Occipital lobe (tissue), 3 donors: ENCODE measurements at places on chromosomes 3 and 15. TPM values are rescaled to one million over a fixed set of nuclear protein-coding genes. Genes with fewer than 3 reads are reported as not detected.
A peak's percentile ranks its signal among the peaks of the same experiment; 100 is the strongest.

The MUSTN1 gene
- not detected for total RNA-seq

The THBS1 gene
- total RNA-seq: 171 TPM

The SMCO1 gene
- total RNA-seq: not detected

The UTS2B gene
- 1.6 TPM for total RNA-seq

DNA sequence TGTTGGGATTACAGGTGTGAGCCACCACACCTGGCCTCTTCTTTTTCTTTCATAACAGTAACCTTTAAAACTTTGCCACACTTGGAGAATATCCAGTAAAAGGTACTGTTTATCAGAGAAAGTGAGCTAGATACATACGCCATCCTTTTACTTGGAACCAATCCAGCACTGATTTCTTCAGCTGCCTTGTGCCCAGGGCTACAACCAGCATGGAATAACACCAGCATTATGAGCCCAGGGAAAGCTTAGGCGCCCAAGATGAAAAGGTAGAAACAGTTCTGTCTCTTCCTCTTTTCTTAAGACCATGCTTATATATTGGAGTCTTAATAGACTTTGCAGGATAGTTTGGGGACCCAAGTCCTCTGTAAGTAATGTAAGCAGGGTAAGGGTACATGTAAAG lies 8.4 kb downstream of the SKIC8 start:
- no peak for DNase-seq

DNA sequence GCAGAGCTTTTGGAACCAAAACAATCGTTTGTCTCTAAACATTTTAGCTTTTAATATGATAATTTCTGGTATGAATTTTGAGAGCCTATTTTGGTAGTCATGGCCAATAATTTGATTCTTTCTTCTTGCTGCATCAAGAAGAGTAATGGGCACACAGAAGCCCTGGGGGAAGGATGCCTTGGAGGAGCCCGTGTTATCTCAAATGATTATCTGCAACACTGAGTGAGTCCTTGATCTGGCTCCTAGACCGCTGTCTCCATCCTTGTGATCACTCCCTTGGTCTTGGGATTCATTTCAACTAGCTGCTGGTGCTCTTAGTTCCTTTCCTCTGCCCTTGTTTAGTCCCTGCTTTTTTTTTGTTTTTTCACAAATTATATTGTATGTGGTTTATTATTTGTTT lies 77.9 kb upstream of the CCNL1 start:
- DNase-seq: no peak

DNA sequence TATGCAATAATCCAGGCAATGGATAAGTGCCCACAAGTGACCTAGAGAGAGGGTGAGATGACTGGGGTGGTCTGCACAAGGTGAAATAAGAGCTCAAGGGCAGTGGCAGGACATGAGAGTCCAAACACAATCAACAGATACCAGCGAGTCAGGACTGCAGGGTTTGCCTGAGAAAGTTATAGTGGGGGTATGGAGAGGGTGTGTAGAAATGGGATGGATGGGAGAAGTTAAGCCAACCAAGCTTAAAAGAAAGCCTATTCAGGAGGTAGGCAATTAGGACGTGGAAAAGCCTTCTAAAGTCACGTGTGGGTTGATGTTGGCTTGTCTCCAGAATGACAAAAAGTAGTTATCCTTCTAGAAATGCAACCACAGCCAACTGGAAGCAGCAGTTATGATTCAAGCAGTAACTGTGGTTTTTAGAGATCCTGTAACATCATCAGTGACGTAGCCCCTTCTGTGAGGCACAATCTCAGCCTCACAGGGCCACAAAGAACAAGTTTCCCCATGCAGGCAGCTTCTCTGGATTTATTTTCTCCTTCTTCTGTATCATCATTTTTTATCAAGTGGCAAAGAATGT lies 56.1 kb downstream of the FAM174B start:
- DNase-seq: no peak

DNA sequence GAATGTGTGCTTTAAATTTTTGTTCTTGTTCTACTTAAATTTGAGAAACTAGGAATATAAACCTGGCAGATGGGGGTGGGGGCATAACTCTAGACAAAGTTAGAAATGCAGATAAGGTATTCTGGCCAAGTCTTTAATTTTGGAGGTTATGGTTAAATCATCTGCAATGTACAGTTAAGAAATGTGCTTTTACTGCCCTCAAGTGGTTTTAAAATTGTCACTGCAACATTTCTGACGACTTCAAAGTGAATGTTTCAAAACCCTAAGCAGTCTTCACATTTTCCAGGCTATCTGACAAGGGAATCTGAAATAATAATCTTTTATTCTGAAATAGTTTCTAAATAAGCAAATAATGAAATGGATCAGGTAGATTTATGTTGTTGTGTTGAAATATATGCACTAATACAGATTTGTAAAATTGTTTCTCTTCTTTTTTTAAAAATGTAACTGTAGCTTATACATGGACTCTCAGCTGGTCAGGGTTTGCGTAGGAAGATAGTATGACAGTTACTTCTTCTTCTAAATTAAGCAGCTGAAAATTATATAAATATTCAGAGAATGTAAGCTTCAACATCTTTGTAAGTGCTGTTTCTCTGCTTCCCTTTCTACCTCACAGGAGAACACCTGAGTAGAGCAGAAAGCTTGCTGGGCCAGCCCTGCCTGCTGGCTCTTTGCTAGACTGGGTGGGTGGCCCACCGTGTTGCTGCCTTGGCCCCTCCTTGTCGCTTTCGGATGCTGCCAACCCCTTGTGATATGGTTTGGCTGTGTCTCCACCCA lies 45.0 kb downstream of the SUCNR1 start:
- no peak for DNase-seq

GRCh38 chr15:34594361-34594760 lies 10.9 kb upstream of the GOLGA8B start:
- DNase-seq: no peak

GRCh38 chr3:40938591-40938990 lies 260.7 kb upstream of the CTNNB1 start:
- DNase-seq: no peak

DNA sequence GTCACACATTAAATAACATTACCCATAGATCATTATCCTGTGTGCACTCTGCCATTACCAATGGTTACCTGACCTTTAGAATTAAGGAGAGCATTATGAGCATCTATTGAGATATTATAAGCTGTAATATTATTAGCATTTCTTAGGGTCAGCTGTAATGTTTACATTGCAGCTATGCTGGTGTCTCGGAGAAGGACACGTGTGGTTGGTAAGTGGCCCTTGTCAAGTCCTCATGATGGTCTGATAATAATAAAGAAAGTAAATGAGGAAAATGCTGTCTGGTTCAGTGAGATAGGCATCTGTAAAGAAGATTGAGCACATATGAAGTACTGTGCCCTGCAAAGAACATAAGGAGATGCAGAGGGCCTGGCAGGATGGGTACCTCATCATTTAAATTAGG lies 71.7 kb upstream of the ARL6 start:
- no peak for DNase-seq

DNA sequence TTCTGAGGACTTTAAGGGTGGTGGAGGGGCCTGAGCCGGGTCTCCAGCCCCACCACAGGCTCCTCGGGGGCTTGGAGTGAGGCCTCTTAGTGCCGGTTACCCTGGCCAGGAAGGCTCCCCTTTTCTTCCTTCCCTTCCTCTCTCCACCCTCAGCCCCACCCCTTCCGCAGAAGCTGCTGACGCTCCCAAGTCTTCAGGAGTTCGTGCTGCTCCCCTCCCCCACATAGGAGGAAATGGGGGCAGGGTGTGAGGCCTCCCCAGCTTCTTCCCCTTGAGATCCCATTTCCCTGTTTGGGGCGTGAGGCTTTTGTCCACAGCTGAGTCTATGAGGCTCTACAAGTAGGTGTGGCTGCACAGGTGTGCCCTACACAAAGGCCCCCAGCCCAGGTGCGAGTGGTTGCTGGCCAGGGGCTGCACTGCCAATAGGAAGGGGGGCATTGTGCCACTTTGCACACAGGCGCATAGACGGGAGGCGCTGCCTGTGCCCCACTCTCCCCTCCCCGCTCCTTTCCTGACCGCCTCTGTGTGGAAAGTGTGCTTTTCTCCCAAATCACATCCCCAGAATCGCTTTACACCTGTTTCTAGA lies 915 bp upstream of the CALML4 start:
- DNase-seq: no peak

DNA sequence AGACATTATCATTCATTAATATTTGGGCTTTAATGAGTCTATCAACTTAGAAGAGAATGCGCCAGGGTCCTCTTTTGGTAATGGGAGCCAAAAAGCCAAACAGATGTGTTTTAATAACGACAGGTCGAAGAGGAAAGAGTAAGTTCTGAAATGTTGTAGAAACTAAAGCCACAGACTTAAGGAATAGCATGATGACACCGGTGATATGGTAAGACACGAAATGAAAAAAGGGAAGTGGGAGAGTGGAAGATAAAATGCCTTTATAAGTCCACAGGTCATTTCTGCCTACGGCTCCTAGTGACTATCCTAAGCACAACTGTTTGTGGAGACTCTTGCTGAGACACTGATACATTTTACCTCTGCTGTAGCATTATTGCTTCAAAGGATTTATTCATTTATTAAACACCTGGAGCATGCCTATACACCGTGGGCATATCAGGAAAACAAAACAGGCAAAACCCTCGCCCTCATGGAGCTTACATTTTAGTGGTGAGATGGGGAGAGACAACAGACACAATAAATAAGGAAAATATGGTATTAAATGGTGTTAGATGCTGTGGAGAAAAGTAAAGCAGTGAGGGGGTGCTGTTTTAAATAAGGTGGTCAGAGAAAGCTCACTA lies 11.7 kb upstream of the CD47 start:
- no peak for DNase-seq

DNA sequence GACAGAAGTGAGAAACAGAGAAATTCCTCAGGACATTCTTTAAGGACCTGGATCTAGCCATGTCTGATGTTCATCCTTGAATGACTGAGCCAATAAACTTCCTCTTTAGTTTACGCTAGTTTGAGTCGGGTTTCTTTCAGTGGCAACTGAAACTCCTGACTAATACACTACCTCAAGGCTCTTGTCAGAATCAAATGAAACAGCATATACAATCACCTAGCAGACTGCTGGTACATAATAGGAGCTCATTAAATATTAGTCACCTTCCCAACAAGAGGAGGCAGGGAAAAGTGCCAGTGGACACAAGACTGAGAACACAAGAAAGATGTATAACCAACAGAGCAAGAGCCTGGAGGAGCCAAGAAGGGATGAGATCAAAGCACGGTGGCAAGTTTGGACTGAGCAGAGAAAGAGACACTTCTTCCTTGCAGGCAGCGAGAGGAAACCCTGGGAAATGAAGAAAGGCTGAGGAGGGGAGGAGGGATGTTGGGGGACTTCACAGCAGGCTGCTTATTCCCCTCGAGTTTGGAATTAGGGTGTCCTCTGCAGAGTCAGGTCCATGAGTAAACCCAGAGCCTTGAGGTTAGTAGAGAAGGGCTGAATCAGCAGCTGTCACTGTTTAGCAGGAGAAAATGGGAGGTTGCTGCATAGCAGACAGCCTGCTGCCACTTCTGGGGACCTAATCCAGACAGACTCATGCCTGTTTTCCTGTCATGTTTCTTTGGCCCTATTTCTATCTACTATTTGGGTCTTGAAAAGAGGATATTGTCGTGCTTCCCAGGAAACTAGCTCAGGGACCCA lies 73.3 kb downstream of the MRPL46 start:
- DNase-seq: no peak

DNA sequence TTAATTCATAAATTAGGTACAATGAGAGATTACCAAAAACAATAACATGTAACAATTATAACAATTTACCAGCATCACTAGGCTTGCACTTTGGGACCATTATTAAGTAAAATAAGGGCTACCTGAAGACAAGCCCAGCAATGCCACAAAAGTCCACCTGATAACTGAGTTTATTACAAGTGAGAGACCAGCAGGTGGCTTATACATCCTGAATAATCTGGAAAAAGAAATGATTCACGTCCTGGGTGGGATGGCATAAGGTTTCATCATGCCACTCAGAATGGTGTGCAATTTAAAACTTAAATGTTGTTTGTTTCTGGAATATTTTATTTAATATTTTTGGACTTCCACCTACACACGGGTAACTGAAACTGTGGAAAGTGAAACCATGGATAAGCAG lies 1287.1 kb upstream of the GBE1 start:
- DNase-seq: no peak

GRCh38 chr3:132346841-132347736 lies 29.9 kb downstream of the ACP3 start:
- DNase-seq: peak; percentile 33

DNA sequence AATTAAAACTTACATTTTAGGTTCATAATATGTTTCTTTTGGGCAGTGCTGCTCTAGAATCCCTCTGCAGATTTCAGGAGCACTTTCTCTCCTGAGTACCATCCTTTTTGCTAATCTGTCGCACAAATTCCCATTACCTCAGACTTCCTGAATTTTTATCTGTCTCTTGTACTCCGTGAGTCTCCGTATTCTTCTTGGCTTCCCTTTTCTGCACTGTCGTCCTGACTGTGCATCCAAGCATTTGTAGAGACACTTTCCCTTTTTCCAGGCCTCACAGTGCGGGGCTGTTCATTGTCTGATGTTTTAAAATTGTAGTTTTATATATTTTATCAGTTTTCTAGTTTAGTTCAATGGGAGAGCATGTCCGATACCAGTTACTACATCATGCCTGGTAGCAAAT lies 27.3 kb downstream of the MEF2A start:
- DNase-seq: no peak

DNA sequence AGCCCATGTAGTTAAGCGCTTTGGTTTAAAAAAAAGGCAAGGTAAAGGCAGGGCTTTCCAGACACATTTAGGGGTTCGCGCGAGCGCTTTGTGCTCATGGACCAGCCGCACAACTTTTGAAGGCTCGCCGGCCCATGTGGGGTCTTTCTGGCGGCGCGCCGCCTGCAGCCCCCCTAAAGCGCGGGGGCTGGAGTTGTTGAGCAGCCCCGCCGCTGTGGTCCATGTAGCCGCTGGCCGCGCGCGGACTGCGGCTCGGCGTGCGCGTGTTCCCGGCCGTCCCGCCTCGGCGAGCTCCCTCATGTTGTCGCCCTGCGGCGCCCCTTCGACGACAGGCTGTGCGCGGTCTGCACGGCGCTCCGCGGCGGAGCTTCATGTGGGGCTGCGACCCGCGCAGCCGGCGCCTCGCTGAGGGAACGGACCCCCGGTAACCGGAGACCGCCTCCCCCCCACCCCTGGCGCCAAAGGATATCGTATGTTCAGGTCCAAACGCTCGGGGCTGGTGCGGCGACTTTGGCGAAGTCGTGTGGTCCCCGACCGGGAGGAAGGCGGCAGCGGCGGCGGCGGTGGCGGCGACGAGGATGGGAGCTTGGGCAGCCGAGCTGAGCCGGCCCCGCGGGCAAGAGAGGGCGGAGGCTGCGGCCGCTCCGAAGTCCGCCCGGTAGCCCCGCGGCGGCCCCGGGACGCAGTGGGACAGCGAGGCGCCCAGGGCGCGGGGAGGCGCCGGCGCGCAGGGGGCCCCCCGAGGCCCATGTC lies 927 bp downstream of the SMAD6 start:
- no peak for DNase-seq

DNA sequence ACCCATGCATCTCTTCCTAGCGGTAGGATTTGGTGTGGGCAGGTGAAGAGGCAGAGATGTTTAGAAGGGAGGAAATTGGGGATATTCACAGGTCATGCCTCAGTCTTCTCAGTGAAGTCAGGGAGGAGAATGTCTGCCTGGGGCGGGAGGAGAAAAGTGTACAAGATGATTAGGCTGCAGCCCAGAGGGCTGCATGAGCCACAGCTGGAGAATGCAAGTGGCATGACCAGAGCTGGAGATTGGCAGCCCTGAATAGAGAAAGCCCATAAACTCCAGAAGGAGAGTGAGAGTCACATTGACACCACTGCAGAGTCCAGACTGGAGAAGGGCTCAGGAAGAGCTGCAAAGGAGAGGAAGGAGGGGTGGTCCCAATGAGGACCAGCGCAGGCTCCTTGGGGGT lies 22.6 kb downstream of the PDHB start:
- no peak for DNase-seq

GRCh38 chr3:168485936-168486335 lies 390.2 kb upstream of the GOLIM4 start:
- no peak for DNase-seq
